ENCODE measurements at places on chromosomes 6 and 20.

- DNase-seq, result no peak
Observed at GRCh38 chr6:138347864-138348263, 29.8 kb upstream of the SMIM28 start.

- peak; percentile 98 for DNase-seq
Observed at GRCh38 chr6:5003604-5004372, at the start of gene RPP40. Gene RPP40, minus strand, starts transcription at chr6:5004037. Its CDS starts 35 bp downstream, at chr6:5004002.

GRCh38 chr20:58405504-58406291, 16.7 kb downstream of the VAPB start:
- no peak for DNase-seq

DNA sequence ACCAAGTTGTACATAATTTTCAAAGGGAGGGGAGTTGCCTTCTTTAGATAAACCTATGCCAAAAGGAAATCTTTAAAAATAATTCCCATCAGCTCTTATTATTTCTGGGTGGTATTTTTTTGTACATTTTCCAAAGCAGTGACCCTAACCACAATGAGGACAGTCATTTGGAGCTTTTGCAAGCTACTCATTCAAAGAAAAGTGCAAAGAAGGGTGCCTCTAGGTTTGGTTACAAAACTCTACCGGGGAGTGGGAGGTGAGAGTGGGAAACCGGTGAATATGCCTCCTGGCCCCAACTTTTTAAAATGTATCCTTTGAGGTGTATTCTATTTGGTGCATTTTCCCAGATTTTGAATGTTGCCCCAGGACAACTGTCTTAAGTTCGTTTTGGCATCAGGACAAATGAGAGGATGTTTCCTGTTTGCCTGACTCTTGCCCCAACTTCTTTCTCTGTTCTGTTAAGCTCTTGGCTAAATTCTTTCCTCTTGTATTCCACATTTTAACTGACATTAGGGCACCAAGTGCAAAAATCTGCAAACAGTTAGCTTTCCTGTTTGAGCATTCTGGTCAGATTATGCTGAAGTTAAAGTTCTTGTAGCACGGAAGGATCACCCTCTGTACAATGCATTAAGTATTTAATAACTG, 78.9 kb downstream of the SLX4IP start:
- DNase-seq, result peak; percentile 59

- no peak for DNase-seq
Observed at GRCh38 chr6:108164815-108165706, 761 bp upstream of the NR2E1 start.

GRCh38 chr6:112879920-112880413, 532.8 kb downstream of the RFPL4B start:
- peak; percentile 14 for DNase-seq

DNA sequence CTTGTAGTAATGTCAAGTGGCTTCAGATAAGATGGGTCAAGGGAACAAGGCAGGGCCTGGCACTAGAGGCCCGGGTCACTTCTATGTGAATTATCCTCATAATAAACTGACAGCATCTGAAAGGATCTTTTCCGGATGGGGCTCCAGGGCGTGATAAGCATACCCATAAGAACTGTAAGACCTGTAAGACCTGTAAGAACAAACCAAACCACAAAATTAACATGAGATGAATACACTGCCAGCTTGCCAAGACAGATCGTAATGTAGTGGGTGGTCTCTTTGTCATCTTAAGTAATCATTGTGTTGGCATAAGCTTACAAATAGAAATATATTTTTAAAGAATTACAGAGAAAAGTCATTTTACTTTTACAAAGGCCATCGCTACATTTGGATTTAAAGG, 334.9 kb downstream of the RFPL4B start:
- no peak for DNase-seq

DNA sequence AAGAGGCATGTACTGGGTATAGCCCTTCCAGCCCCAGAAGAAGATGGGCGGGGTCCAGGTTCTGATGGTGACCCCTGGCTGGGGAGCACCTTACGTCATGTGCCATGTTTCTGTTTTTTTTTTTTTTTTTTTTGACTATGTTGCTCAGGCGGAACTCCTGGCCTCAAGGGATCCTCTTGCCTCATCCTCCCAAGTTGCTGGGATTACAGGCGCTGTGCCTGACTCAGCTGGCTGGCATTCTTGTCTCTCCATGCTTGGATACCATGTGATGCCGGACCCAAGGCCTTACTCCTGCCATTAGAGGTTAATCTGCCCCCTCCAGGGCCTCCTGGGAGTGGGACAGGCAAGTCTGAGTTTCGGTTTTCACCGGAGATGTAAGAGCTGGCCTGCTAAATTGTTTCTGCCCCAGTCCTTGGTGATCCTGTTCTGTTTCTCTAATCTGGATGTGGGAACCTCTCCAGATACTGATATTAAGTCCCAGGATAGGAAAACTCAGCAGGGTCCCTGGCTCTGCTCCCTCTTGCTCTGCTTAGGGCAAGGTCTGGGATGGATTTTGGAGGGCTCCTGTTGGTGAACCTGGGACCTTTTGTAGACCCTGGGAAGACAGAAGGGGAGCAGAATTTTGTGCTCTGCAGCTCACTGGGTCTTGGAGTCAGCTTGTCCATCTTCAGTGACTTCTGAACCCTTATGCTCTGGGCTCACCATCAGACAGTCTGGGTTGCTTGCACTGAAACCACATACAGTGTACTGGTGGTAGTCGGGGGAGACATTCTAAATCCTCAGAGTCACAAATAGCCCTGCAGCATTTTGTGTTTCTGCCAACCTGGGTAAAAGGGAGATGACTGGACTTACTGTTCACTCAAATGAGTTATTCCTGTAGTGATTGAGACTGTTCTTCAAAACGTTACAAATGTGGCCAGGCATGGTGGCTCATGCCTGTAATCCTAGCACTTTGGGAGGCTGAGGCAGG, 45.1 kb downstream of the PTK7 start:
- no peak for DNase-seq

DNA sequence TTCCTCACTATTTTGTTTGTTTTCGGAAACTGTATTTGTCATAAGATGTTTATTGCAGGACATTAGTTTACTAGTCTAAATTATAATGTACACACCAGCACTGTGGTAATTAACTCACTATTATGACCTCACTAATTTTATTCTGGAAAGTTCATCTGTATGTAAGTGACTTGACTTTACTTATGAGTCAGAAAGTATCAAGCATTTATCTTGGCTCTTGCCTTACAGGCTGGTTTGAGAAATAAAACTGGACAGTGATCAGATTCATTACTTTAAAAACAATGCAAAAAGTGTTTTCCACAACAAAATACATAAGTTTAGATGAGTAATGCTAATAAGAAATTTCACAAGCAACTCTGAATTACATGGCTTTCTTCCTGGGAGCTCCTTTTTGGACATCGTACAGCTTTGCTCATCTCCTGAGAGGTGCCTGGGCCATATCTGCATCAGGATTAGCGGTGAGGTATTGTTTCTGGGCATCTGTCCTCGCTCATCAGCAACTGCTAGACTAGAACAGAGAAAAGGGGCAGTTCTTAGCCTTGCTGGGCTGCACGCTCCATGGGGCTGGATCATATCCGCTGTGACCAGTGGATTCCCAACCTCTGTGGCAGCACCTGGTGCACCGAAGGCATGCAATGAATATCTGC, 179.8 kb downstream of the SOD2 start:
- no peak for DNase-seq

- DNase-seq, result peak; percentile 73
Observed at GRCh38 chr6:148144917-148145521, 197.6 kb upstream of the SASH1 start.

- no peak for DNase-seq
Observed at GRCh38 chr6:130598021-130598989, 228.9 kb upstream of the SMLR1 start.

DNA sequence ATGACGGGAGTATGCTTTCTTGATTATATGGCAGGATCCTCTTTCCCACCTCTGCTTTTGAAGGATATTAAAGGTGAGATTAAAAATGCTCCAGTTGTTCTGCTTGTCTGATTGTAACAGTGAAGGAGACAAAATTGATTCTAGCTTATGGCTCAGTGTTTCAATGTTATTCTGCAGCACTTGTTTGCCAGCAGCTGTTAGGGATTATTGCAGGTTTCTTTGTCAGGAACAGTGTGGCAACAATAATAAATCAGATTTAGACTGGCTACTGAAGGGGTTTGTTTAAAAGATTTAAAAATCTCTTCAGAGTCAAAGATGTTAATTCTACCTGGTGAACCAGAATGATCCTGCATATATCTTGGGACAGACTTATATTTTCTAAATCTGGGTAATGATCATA, 126.9 kb downstream of the LAMA2 start:
- no peak for DNase-seq

DNA sequence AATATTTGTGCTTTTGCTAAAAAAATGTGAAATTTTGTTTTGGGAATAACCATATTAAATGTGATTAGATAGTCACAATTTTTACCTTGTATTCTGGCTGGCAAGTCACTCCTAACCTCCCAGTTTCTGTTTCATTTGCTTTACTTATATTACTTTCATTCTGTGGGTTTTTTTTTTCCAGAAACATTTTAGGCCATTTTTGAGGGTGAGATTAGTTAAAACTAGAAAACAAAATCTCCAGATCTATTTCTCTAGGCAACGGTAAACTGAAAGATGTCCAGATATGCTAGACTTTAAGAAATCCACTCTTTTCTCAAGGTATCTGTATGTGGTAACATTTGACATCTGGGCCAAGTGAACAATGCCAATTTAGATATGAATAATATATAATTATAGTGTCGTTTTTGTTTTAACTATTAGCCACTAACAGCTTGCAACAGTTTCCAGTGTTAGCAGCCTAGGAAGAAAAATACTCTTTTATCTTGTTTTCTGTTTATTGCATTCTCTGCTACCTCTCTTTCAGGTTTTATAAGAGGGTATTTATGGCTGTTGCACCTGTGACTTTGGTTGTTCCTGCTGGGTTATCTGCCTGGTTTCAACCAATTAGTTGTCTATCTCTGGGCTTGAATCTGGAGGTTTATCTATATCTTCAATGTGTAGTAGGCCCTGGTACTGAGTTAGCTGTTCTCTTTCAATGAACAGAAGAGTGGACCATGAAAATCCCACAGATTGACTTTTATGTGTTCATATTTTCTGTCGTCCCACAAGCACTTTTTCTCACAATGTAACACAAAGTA, 260.9 kb downstream of the NKAIN2 start:
- DNase-seq, result no peak

GRCh38 chr20:44036441-44036840, 121.8 kb downstream of the TOX2 start:
- no peak for DNase-seq

- no peak for DNase-seq
Observed at GRCh38 chr20:21322083-21322710, 19.1 kb downstream of the XRN2 start.

GRCh38 chr20:63093966-63094766, 87.4 kb upstream of the BHLHE23 start:
- no peak for DNase-seq

DNA sequence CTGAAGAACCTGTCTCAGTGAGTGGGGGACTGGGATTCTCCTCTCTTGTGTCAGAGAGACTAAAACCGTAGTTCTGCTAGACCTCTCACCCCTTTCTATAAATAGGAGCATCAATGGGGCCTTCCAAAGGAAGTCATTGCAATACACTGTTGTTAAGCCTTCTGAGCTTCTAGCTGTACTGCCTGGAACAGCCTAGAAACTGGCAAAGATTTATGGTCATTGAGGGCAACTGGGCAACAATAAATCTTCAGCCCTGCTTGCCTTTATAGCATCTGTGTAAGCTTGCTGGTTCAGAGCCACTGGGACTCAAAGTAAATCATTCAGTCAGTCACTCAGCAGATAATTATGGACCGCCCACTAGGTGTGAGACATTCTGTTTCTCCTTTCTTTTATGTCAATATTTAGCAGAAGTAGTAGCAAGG, 53.2 kb downstream of the PPP1R14C start:
- DNase-seq, result no peak

DNA sequence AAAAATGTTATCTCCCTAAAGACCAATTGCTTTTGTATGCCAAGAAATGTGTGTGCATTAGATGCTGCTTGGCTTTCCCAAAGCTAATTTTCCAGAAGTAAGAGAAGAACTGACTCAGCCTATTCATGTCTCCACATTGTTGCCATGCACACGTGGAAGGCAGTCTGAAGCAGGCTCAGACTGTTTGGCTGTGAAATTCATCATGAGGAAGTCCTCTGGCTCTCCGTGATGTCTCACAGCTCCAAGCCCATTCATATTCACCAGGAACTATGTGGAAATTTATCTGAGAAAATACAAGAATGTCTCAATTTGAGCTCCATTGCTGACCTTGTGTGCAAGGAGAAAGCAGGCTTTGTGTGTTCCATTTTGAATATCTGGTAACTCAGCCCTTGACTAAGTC, 1022.2 kb upstream of the GJE1 start:
- DNase-seq, result no peak
